ENCODE measurements at places on chromosomes 7 and 10.

DNA sequence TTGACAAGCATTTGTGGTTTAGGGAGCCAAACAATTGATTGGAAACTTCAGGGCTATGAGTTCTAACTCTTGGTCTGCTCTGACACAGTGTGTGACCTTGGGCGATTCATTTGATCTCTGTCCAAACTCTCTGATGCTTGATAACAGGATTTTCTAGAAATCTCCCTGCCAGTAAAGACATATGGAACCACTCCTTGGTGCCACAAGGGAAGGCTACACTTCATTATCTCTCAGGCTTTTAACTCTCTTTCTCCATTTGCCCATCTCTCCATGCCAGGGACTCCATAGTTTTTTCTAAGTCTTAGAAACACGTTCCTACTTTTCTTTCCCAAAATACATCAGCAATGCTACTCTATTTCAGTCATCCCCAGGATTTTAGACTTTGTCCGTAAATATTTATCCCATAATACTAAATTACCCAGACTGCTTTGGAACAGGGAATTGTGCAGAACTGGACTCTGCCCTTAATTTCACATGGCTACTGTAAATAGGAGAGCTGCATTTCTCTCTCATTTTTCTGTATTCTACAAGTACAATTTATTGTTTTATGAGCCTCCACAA lies 488.2 kb downstream of the SUGCT start:
- DNase-seq: no peak

GRCh38 chr7:143258831-143259230 lies 4.4 kb upstream of the GSTK1 start:
- no peak for DNase-seq

- no peak for DNase-seq
Measured at GRCh38 chr7:112538726-112539255, 58.0 kb downstream of the LSMEM1 start.

- DNase-seq: no peak
Measured at GRCh38 chr7:74286131-74286530, 3.1 kb upstream of the CLIP2 start.

GRCh38 chr10:46523119-46523961 lies 33.1 kb downstream of the GPRIN2 start:
- no peak for DNase-seq

DNA sequence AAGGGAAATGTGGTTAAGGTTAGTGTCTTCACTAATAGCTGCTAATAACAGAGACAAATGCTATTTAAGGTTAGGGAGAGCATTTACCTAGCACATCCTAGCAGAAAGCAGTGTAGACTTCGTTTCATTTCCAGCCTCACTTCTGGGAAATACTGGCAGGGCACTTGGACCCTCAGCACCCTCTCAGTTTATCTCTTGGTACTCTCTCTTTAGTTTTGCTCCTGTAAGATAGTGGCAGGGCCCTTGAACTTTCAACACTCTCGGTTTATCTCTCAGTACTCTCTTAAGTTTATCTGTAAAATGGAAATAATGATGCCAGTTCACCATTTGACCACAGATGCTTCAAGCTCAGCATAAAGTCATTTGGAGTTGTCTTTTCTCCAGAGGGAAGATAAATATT lies 118.4 kb downstream of the MBL2 start:
- no peak for DNase-seq

GRCh38 chr10:50275650-50276235 lies 24.4 kb upstream of the ASAH2 start:
- no peak for DNase-seq

- DNase-seq: no peak
Measured at GRCh38 chr10:43035800-43036199, 41.1 kb upstream of the RET start.

DNA sequence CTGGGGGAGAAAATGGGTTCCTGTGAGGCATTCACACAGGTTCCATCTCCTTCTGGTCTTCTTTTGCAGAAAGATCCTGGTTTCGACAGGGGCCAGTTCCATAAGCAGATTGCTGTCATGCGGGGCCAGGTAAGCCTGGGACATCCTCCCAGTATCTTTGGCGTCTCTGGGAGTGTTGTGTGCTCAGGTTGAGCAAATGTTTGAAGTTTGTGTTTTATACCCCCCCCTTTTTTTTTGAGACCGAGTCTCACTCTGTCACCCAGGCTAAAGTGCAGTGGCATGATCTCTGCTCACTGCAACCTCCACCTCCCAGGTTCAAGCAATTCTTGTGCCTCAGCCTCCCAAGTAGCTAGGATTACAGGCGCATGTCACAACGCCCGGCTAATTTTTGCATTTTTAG lies 20.0 kb downstream of the AVPI1 start:
- no peak for DNase-seq

DNA sequence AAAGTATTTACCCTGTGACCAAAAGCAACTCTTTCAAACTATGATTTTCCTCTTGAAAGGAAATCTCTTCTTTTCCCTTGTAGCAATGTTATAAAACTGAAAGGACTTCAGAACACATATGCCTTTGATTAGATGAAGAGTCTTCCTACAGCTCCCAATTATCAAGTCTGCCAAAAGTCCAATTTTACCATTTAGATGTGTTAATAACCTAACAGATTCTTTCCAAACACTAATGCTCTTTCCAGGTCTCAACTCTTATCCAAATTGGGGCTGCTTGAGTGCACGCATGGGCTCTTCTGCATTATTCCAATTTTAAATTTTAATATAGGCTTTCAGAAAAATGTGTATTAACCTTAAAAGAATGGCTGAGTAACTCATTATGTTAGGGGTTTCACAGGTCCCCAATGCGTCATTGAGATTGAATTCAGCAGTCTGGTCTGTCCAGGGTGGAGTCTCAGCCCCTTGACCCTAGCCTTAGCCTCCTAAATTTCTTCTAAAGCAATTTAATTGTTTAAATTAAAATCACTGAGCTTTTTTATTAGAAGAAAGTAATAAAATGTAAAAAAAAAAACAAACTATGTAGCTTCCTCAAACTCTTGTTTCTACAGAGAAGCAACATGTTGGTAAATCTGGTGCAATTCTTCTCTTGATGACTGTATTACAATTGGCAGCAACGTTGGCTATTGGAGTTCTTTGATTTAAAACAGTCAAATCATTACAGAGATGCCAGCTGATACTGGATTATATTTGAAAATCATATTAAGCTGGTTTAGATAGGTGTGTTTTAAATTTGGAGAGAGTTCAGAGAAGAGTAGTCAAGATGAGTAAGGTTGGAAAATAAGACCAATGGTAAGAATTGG lies 170.4 kb downstream of the DKK1 start:
- no peak for DNase-seq

GRCh38 chr7:75628055-75628454 lies 110.7 kb downstream of the HIP1 start:
- no peak for DNase-seq

DNA sequence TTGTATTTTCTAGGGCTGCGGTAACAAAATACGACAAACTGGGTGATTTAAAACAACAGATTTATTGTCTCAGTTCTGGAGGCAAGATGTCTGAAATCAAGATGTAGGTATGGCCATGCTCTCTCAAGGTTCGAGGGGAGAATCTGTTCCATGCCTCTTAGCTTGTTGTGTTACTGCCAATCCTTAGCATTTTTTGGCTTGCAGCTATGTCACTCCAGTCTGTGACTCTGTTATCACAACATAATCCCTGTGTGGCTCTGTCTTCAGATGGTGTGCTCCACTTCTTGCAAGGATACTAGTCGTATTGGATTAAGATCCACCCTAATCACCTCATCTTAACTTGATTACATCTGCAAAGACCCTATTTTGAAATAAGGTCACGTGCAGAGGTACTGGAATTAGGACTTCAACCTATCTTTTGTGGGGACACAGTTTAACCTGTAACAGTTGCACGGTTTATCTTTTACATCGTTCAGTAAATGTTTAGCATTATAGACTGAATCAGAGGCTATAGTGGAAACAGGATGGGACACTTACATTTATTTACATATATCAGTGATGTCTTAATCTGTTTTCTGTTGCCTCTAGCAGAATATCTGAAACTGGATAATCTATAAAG lies 3.1 kb downstream of the C1GALT1 start:
- DNase-seq: no peak

Measured in NCI-H2029 (cell line).